ENCODE measurements at places on chromosomes 4 and X. TPM values are rescaled to one million over a fixed set of nuclear protein-coding genes. Genes with fewer than 3 reads are reported as not detected.

The TBC1D25 gene
- total RNA-seq, result 6.7 TPM

The FAM9C gene
- not detected for total RNA-seq

The NEUROG2 gene
- total RNA-seq, result not detected

The GAR1 gene
- total RNA-seq, result 8.7 TPM

The USP17L30 gene
- not detected for total RNA-seq

Measured in M059J (cell line).